ENCODE measurements at places on chromosomes 7 and 10. TPM values are rescaled to one million over a fixed set of nuclear protein-coding genes. Genes with fewer than 3 reads are reported as not detected.

Gene DYDC2
- total RNA-seq: not detected

Gene SEMA3D
- 17.7 TPM for total RNA-seq

Gene ITPRID1
- total RNA-seq: not detected

Gene CRHR2
- not detected for total RNA-seq

DNA sequence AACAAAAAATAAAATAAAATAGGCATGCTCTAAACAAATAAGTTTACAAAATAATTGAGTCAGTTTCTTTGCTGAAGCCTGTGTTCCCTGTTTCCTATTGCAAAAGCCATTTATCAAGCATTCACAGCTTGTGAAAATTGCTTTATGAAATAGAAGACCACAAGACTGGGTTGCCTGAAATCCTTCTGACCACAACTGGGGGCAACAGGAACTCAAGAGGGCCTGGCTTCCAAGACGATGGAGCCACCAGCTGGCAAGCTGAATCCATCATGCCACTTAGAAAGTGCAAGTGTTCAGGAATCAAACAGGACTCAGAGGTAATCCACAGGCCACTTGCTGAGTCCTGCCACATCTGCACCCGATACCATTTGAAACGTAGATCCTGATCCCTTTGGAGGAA is 752 bp upstream of the ABCA13 start:
- H3K36me3 ChIP-seq: no peaks in the 10 kb centered on the region
- no peak for DNase-seq
- H3K4me1 ChIP-seq: peaks cover 9% of the 10 kb centered on the region
- H3K27me3 ChIP-seq: no peaks in the 10 kb centered on the region

All from astrocyte (in vitro differentiated cells and primary cell).